ENCODE measurements at places on chromosomes 2 and 18.

DNA sequence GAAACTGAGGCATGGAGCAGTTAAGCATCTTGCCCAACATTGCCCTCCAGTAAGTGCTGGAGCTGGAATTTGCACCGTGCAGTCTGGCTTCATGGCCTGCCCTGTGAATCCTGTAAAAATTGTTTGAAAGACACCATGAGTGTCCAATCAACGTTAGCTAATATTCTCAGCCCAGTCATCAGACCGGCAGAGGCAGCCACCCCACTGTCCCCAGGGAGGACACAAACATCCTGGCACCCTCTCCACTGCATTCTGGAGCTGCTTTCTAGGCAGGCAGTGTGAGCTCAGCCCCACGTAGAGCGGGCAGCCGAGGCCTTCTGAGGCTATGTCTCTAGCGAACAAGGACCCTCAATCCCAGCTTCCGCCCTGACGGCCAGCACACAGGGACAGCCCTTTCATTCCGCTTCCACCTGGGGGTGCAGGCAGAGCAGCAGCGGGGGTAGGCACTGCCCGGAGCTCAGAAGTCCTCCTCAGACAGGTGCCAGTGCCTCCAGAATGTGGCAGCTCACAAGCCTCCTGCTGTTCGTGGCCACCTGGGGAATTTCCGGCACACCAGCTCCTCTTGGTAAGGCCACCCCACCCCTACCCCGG is 1.3 kb downstream of the PROC start:
- no peak for DNase-seq

DNA sequence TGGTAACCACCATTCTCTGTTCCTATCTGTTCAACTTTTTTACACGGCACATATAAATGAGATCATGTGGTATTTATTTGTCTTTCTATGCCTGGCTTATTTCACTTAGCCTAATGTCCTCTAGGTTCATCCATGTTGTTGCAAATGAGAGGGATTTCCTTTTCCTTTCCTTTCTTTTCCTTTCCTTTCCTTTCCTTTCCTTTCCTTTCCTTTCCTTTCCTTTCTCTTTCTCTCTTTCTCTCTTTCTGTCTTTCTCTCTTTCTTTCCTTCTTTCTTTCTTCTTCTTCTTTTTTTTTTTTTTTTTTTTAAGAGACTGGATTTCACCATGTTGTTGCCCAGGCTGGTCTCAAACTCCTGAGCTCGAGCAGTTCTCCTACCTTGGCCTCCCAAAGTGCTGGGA is 38.9 kb downstream of the DIS3L2 start:
- DNase-seq, result no peak

DNA sequence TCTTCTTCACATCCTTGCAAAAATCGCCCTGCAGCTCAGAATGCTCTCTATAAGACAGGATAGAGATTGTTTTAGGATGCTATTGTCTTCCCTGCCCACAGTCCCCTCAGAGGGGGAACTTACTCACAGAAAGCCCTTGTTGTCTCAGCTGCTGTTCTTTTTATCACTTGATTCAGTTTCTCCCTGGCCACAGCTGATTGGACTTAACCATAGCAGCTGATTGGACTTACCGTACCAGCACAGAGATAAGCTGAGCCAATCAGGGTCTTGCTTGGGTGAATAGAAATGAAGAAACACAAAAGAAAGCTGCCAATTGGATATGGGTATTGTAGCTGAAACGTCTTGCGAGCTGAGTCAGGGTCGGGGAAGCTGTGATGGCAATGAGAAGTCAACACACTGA is 194.2 kb upstream of the MEX3C start:
- DNase-seq, result no peak

DNA sequence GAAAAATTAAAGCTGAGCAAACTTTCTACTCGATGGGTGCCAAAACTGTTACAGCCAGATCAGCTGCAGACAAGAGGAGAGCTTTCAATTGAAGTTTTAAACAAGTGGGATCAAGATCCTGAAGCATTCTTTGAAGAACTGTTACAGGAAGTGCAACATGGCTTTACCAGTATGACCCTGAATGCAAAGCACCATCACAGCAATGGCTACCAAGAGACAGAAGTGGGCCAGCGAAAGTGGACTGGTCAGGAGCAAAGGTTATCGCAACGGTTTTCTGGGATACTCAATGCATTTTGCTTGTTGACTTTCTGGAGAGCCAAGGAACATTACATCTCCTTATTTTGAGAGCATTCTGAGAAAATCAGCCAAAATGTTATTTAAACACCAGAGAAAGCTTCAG is 9.1 kb upstream of the SERPINB5 start:
- no peak for DNase-seq

GRCh38 chr2:190908532-190908931 is 27.9 kb downstream of the GLS start:
- no peak for DNase-seq

- no peak for DNase-seq
These were observed 34.0 kb upstream of the TMEM131 start for GRCh38 chr2:98029718-98030222.

- DNase-seq, result no peak
These were observed 110.9 kb downstream of the LYPD6 start for GRCh38 chr2:149441255-149441654.

DNA sequence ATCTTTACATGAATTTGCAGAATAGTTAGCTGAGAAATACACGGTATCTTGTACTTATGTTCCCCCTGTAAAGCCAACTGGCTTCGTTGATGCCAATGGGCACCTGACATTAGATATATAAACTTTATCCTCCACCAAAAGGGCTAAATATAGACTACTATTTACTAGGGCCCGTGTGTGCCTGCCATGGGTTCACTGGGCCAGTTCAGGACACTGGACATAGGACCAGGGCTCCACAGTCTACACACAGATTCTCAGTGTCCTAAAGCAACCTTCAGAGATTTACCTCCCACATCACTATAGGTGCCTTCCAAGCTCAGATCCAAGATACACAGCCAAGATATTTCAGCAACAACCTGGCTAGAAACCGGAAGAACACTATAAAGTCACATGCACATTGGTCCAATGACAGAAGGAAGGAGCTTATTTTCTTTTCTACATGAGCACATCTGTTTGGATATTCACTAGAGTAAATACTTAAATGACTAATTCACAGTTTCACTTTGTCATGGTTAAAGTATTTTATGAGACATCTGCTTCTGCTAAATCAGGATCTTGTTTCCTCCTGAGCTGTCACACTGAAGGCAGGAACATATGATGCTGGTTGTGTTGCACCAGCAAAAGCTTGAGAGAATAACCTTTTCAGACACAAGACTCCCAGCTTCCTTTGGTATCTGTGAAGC is 95.1 kb downstream of the MYO5B start:
- no peak for DNase-seq

DNA sequence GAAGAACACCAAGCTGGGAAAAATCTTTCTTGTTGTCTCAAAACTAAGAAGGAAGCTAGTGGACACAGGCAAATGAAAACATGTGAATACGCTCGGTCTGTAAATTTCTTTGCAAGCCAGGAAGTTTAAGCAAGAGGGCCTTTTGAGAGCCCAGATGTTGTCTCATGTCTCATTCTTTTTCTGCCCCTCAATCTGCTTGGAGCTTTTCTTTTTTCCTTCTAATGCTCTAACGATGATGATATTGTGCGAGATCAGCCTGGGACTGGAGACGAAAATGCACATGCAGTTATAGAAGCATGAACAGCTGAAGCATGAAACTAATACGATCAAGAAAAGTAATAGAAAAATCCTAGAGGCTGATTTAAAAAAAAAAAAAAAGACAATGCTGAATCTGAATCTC is 138.6 kb upstream of the CHAC2 start:
- DNase-seq, result no peak

DNA sequence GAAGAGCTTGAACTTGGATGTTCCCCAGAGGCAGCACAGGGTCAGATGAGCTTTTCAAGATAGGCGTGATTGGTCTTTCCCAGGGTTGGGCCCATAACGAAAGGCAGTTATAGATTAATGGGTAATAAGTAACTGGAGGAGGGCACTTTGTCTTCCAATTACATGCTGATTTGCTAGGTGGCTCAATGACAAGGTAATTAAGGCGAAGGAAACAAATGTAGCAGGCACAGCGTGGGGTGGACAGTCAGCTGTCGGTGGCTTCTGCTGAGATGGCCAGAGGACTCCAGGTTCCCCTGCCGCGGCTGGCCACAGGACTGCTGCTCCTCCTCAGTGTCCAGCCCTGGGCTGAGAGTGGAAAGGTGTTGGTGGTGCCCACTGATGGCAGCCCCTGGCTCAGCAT is at the start of gene UGT1A4:
UGT1A4 (plus strand) TSS at position 185 of the 400 bp plus-strand sequence; CDS start at position 270, 85 bp downstream.
- no peak for DNase-seq

- DNase-seq, result no peak
These were observed 6.9 kb upstream of the CNNM4 start for GRCh38 chr2:96753661-96754282.

DNA sequence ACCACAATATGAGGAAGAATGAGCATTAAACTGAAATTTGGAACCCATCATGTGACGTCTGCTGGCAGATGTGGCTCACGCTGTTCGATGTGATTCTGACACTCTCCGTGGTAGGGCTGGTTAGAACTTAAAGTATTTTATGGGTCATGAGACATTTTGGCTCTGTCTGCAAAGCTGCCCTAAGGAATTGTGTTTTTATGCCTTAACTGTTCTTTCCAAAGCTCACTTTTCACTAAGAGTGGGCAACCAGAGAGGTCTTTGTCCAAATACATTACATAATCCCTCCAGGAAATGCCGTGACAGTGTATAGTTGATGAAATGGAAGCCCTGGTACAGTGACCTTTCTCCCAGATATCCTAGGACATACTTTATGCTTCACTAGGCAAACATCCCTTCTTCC is 119.1 kb downstream of the AQP4 start:
- no peak for DNase-seq

GRCh38 chr18:78731016-78731397 is 248.6 kb upstream of the SALL3 start:
- DNase-seq, result no peak

DNA sequence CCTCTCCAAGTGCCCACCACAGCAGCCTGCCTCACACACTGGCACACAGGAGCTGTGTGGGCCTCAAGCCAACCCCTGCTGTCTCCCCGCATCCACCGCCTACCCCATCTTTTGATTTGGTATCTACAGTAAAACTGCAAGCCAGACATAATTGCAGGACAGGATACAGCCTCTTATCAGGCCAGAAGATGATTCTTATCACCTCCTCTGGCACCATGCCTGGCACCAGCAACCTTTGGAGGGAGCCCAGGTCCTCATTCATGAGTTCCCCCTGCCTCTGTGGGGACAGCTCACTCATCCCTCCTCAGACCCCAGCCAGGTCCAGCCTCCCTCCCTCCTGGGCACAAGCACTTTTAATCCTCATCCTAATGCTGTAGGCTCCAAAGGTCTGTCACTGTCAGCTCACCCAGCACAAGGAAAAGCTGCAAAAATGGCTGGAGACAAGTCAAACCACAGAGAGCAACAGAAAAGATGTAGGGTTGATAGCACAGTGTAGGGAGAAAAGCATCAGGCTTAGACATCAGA is 9.7 kb downstream of the RAB11FIP5 start:
- DNase-seq, result no peak

- no peak for DNase-seq
These were observed 186.0 kb upstream of the EPHA4 start for GRCh38 chr2:221758076-221758475.

DNA sequence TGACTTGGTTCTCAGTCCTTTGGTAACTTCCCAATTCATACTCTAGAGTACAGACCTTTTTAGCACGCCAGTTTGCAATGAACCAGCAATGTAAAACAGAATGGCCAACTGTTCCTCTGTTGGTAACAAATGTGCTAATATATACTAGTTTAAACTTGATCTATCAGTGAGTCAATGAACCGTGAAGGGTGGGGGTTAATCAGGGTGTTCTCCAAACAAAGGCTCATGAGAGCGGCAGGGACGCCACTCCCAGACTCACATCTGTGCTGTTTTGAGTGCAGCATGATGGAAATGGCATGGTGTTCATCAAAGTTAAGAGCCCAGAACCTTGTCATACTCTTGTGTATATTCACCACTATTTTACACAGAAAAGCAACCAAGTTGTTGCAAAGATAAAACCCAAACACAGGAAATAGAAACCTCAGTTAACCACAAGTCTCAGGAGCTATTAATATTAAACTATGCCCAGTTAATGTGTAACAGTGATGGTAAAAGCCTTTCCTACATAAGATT is 70.3 kb downstream of the CERKL start:
- no peak for DNase-seq

- DNase-seq, result no peak
These were observed 85.0 kb downstream of the ZNF516 start for GRCh38 chr18:76410033-76410432.

DNA sequence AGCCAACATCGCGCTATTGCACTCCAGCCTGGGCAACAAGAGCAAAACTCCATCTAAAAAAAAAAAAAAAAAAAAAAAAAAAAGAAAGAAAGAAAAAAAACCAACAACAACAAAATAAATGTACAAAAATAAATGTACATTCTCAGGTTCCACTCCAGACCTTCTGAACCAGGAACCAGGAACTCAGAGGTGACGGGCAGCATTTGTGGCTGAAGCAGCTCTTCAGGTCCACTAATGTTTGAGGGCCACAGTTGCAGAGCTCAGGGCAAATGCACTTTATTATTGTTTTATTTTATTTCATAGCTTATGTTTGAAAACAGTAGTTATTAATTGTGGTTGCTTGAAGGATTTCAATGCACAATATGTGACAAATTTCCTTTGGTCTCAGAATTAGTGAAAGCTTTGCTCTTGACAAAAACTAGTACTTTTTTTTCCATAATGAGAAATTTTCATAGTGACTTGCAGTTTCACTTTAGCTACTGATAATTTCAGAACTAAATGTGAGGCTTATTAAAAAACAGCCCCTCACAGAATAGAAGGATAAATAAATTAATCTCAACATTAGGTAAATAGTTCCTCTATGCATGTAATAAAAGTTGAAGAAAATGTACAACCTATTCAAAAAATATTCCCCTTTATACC is 378.4 kb upstream of the SPHKAP start:
- DNase-seq, result no peak

GRCh38 chr2:60552851-60553494 is 481 bp downstream of the BCL11A start:
- DNase-seq, result no peak

DNA sequence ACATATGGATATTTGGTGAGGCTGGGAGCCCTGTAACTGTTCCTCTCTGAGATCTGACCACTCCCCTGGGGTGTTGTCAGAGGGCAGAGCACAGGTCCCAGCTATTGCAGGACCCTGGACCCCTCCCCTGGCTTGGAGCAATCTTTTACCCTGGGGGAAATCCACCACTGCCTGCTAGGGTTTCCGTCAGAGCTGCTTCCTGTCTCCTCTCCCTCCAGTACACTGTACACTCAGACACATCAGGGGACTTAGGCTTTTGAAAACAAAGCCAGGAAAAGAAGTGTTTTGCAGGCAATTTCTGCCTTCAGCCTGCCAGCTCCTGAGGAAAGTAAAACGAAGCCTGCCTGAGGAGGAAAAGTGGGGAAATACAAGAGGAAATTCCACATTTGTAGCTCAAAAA is 13.2 kb upstream of the CEP68 start:
- no peak for DNase-seq

GRCh38 chr2:176330612-176331011 is 61.4 kb downstream of the MTX2 start:
- DNase-seq, result no peak

Measured in HuH-7.5 (cell line).